ENCODE measurements at places on chromosomes 12 and 14.

DNA sequence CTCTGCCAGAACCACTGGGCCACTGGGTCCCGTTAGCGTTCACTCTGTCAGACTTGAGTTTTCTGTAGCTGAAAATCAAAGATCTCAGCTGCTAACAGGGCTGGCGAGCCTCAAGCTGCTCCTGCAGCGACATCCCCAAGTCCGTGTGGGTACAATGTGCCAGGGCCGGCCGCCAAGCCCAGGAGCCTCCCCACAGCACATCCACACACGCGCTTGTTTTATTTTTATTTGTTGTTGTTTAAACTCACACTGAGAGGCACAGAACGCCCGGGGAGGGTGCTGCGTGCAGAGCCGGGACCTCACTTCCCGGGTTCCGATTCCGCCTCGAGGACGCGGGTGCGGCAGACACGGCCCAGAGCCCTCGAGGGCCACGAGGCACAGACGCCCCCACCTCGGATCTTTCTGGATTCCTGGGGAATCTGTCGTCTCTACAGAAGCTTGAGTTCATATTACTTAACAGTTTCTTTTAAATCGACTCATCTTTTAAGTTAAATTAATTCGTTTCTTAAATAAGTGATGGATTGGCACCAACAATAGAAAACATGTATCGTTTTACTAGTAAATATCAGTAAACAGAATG is 9.3 kb downstream of the GALNT9 start:
- no peak for DNase-seq

DNA sequence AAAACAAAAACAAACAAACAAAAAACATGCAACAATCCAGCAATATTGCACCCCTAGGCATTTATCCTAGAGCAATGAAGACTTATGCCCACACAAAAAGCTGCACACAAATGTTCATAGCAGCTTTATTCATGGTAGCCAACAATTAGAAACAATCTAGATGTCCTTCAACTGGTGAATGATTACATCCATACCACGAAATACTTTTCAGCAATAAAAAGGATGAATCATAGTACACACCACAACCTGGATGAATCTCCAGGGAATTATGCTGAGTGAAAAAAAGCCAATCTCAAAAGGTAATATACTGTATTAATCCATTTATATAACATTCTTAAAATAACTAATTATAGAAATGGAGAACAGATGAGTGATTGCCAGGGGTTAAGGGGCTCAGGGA is 14.5 kb upstream of the GPR162 start:
- DNase-seq: no peak

DNA sequence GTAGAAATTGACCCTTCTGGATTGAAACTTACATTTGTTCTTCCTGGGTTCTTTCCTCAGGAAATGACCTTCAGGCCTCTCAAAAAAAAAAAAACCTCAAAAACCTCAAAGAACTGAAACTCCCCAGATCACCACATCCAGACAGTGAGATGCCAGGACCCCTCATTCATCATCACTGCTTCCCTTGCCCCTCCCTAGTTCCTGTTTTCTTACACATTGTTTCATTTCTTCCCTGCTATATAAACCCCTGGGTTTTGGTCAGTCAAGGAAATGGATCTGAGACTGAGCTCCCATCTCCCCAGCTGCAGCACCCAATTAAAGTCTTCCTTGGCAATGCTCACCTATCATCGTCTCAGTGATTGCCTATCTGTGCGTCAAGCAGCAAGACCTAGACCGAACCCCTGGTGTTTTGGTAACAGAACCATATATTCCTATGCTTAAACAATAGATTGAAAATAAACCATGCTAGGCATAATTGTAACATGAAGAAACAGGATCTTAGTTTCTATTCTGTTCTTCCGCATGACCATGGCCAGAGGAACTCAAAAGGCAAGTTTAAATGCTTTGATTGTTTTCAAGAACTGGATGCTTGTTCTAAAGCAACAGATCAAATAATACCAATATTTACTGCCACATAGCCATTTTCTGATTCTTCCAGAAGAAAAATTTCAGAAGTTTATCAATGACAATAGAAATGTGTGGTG is 108.0 kb upstream of the MAX start:
- DNase-seq: no peak

GRCh38 chr14:64942531-64943111 is at the start of gene GPX2:
Gene GPX2, minus strand, starts transcription at chr14:64942745. Its CDS starts 19 bp downstream, at chr14:64942726.
- DNase-seq: no peak

DNA sequence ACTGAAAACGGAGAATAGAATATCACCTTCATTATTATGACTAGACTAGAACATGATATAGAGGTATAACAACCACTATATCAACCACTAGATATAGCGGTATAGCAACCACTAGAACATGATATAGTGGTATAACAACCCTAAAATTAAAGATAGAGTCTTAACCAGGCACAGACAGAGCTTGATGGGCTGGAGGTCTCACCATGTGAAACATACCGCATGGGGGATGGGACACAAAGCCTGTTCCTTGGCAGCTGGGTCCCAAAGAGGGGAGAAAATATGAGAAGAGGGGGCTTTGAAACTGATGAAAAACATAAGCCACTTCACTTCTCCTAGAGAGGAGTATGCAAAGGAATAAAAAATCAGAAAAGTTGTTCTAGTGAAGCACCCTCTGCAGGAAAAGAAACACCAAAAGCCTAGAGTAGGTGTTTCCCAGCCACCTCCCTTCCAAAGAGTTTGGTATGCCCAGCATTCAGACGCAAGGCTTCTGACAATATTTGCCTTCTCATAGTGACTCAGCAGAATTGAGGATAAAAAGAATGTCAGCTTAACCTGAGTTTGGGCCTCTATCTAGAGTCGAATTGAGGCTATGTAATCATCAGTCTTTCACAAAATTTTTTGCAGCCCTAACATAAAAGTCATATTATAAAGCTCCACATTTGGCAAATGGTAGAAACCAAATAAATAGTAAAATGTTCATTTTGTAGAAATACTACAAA is 316.4 kb downstream of the NOVA1 start:
- no peak for DNase-seq

- no peak for DNase-seq
Measured at GRCh38 chr14:55749201-55749812, 169.3 kb downstream of the KTN1 start.

DNA sequence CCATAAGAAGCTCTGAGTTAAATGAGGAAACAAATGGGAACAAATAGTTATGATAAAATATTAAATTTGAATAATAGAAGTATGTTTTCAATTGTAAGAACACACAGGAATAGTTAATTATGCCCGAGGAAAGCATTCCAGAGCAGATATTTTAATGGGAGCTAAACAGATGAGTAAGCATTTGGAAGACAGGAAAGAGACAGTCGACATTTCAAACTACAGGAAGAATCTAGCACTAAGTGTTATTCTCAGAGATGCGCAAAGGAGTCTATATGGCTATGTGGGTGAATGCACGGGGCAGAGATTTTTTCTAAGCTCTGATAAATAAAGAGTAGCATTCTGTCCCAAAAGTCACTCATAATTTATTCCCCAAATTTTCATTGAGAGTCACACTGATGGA is 64.5 kb upstream of the SSTR1 start:
- no peak for DNase-seq

DNA sequence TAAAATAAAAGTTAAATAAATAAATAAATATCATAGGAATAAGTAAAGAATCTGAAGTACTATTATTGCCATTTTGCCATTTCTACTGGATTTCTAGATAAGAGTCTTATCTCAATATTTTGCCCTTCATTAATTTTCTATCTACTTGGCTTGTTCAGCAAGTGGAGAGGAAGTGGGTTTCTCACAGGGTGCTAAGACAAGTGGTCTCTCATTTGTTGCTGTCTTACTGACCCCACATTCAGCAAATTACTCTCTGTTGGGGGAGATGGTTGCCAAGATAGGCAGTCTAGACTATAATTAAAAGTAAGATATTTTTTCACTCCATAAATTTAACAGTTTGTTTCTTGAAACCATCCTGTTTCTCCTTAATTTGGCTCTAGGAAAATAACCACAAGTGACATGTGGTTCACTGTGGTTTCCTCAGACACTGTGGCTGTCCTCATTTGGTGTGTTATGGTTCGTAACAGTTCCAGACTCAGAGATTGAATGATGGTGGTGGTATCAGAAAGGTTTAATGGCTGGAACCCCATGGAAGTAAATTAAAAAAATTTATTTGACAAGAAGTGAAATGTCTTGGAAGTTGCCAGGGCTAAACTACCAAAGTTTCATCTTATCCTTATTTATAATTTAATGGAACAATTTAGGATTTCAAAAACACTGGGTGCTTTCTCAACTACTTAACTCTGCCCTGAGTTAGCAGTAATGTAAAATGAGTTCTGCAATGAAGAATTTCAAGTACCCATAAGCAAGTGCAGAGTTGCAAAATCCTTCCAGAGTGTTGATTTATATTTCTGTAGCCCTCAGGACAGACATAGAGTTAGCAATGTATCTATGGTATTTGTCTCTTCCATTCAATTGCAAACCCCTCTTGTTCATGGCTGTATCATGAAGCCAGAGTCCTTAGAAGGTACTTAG is 214.8 kb downstream of the MSRB3 start:
- no peak for DNase-seq

GRCh38 chr12:72075891-72076557 is 137.4 kb downstream of the TPH2 start:
- no peak for DNase-seq

- no peak for DNase-seq
Measured at GRCh38 chr12:109735825-109736551, 22.4 kb downstream of the FAM222A start.

DNA sequence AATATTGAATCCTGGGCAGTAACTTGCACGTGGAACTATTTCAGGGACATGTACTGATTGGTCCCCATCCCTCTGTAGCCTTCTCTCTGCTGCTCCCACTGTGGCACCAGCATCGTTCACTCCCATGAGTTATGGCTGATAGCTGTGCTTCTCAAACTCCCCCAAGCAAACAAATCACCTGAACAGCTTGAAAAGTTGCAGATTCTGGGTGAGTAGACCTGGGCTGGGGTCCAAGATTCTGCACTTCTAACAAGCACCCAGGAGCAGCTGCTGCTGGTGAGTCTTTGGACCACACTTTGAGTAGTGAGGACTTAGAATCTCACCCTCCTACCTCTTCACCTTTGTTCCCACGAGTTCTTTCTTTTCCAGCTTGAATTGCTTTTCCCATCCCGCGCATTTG is 49.4 kb upstream of the ZFP36L1 start:
- DNase-seq: no peak

- DNase-seq: no peak
Measured at GRCh38 chr12:27778206-27778605, 1.8 kb upstream of the KLHL42 start.

GRCh38 chr12:7602277-7602676 is 63.4 kb downstream of the APOBEC1 start:
- DNase-seq: no peak

DNA sequence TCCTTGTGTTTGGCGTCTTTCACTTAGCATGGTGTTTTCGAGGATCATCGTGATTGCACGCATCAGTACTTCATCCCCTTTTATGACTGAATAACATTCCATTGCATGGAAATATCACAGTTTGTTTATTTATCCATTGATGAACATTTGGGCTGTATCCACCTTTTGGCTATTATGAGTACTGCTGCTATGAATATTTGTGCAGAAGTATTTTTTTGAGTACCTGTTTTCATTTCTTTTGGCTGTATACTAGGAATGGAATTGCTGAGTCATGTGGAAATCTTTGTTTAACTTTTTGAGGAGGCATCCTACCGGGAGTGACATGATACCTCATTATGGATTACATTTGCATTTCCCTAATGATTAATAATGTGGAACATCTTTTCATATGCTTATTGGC is 66.4 kb downstream of the WNK1 start:
- no peak for DNase-seq

GRCh38 chr14:63996016-63996415 is 143.2 kb downstream of the SYNE2 start:
- DNase-seq: no peak

- DNase-seq: no peak
Measured at GRCh38 chr12:93177208-93178153, 200.2 kb upstream of the NUDT4 start.

GRCh38 chr12:47612953-47613352 is 92.9 kb downstream of the RPAP3 start:
- DNase-seq: no peak

DNA sequence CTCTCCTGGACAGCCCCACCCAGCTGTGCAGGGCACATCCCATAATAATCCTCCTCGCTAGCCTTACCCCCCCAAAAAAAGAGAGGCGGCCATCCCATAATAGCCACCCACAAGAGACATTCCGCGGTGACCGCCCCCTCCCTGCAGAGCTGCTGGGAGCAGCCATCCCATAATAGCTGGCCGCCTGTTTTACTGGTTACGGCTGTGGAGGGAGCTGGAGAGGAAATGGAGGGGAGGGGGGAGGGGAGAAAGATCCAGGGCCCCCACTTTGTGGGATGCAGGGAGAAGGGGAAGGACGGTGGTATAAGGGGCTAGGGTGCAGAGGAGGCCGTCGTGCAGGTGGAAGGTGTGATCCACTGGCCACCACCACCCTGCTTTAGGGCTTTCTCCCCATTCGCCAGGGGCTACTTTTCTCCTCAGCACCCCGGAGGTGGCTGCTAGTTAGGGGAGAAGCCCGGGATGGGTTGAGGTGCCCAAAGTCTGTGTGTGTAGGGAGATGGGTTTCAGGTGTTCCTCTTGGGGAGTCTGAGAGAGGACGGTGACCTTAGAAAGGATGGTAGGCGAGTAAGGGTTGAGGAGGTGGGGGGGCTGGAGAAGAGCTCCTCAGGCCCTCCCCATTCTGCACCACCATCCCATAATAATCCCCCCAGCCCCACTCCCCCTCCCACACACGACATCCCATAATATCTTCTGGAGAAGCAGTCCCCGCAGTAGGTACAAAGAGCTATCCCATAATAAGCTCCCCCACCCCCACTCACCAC is 6.0 kb upstream of the CHD4 start:
- peak; percentile 74 for DNase-seq

GRCh38 chr12:81128930-81129554 is 51.2 kb downstream of the ACSS3 start:
- DNase-seq: no peak

- DNase-seq: no peak
Measured at GRCh38 chr14:33999771-34000291, 49.0 kb upstream of the EGLN3 start.

DNA sequence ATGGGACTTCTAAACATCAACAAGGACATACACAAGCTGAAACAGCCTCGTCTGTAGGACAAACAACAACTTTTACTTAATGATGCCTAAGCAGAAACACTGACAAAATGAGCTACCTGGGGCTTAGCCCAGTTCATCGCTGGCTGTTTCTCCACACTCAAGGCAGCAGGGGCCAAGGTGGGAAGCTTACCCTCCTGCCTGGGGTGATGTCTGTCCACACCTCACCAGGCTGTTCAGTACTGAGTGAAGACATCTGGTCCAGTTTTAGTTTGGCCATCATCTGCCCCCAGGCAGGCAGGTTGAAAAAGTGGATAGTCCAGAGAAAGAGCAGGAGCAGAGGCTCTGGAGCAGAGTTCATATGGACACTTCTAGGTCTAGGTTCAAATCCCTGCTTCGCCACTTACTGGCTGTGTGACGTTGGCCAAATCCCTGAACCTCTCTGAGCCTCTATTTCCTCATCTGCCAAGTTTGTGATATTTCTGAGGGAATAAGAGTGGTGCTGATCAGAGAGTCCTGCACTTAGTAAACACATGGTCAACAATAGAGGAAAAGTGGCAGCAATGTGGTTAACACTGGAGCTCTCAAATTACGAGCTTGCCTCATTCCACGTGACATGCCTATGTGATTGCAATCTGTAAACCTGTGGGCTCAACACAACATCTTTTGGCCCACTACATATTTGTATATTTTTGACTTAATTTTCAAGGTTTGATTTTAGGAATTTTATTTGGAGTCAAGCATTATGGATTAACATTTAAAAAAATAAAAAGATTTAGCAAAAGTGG is 720.1 kb upstream of the TMEM132C start:
- no peak for DNase-seq

All from cerebellar nuclear complex (tissue), 1 donor.